ENCODE measurements at places on chromosomes 11 and 22.

- DNase-seq = no peak
Observed at GRCh38 chr11:80843266-80843974, 1402.6 kb upstream of the TENM4 start.

DNA sequence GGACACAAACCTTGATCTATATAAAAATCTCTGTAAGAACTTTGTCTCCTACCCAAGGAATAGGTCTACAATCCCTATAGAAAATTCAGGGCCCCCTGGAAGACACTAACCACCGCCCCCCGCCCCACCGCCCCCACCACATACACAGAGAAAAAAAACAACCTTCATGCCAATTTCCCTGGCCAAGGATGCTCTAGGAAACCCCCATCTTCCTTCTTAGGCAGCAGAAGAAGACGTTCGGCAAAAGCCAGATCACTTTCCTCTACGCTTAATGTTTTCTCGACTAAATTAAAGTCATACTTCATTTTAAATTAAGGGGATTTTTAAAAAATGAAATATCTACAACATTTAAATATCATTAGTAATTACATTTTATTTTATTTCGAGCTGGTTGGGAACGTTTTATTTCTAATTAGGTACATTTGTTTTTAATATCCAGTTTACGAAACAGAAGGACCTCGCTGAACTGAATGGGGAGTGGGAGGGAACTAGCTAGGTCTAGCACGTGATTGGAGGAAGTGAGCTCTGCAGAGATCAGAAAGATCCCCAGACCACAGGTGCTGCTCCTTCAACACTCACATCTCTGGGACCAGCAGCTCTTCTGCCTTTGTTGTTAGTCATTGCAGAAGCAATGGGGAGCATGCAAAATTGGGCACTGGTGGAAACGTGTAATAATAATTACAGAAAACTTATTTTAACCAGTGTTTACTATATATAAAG, 472.3 kb downstream of the MN1 start:
- no peak for DNase-seq

GRCh38 chr11:74608431-74608830, 16.0 kb downstream of the POLD3 start:
- no peak for DNase-seq

- DNase-seq = no peak
Observed at GRCh38 chr11:118410055-118410745, 8.8 kb downstream of the ATP5MG start.

DNA sequence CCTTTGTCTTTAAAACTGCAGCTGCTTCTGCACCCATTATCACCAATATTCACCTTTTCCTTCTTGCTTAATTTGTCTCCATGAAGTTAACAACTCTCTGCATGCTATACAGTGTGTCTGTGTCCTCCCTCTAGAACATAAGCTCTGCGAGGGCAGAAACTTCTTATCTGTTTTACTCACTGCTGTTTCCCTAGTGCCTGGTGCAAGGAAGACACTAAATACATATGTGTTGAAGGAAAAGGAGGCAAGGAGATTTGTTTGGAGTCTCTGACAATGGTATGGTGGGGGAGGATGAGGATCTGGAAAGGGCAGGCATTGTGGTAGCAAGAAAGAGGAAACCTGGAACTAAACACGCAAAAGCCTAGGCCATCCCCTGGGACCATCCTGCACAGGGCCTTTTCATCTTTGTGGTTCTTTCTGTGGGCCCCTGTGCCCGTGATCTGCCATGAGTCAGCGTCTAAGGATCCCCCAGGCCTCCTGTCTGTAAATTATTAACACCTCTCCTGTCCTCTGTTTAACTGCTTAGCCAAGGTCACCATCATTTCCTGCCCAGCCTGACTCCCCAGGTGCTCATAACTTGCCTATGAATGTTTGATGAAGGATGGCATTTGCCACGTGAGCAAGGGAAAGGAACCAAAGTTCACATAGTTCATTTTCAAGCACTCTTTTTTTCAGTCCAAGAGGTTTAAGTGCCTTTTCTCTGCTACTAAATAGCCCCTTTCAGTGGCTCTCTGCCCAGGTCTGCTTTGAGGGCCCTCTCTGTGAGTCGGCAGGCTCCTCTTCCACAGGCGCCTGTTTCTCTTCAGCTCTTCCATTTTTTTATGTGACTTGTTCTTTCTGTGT, 131.1 kb downstream of the RASSF10 start:
- DNase-seq = no peak

DNA sequence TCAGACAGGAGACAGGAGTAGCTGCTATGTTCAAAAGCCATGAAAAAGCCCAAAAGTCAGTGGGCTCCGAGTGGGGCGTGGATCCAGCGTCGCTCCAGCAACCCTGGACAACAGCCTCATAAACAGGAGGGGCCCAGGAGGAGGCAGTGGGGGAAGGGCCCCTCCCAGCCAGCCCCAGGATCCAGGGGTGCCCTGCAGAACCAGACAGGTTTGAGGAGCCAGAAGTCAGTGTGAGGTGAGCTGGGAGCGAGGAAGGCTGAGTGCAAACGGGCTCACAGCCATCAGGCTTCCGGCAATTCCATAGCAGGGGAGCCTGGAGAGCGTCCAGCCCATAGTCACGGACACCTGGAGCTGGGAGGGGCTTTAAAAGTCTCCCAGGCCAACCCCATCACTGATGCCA, 217.7 kb downstream of the MN1 start:
- DNase-seq = no peak

DNA sequence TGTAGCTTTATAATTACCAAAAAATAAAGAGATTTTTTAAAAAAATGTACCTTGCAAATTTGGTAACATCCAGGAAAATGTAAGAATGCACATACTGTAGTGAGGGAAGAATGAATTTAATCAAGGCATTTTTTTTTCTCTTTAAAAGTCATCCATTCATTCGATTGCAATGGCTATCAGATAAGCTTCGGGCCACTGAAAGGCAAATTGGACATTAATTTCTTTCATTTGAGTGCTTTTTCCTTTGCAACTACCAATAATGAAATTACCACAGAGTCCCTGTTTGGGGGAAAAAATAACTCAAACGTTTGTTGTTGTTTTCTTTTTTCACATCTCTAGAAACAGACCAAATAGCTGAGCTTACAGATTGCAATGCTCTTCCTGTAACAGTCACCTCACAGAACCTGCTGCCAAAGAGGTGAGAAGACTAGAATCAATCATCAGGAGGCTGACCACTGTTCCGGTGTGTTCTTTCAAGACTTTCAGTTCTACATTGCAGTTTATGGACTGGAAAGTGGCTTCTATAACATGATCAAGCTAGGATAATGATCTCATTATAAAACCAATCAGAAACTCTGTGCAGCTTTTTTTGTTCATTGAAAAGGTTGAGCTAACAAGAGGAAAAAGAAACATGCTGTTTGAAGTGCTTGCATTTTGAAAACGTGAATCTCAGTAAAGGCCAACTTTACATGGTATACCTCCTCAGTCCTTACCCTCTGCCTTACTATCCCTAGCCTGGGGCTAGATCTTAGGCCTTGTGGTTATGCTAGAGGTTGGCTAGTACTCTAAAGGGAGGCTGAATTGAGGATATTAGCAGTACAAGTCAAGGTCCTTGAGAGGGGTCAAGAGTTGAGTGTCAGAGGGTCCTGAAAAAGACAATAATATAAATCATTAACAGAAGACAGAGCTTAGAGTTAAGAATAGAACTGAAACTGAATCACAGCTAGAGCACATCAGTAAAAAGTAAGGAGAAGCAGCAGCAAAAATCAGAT, 1276.1 kb downstream of the LRRC4C start:
- no peak for DNase-seq

- no peak for DNase-seq
Observed at GRCh38 chr22:26894362-26894761, 237.0 kb downstream of the MIAT start.

DNA sequence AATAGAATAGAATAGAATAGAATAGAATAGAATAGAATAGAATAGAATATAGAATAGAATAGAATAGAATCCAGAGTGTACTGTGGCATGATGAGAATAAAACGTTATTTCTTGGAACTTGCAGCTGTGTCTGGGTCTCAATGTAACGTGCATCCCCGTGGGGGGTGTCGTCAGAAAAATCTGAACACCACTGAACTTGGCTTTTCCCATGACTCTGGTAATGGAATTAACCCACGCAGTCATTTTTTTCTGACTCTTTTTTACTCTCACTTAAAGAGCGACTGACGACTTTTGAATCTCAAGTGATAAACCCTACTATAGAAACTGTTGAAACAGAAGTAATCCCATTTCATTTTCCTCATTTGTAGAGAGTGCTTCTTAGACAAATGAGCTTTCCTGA, 92.4 kb upstream of the BID start:
- no peak for DNase-seq
